ENCODE measurements at places on chromosomes 5 and 9.

DNA sequence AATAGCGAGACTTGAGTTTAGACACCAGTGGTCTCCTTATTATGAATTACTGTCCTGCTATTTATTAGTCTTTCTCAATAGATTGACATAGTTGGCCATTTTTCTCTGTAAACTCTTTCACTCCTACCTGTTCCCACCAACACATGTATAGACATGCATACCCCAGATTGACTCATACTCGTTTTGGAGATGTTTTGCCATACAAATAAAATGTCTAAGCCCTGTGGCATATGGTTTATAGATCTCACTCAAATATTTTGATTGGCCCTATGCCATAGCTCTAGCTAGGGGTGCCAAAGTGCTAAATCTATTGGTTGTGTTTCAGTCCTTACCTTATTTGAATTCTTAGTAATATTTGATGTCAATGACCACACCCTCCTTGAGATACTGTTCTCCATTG is 42.3 kb downstream of the CAMK4 start:
- DNase-seq = no peak

DNA sequence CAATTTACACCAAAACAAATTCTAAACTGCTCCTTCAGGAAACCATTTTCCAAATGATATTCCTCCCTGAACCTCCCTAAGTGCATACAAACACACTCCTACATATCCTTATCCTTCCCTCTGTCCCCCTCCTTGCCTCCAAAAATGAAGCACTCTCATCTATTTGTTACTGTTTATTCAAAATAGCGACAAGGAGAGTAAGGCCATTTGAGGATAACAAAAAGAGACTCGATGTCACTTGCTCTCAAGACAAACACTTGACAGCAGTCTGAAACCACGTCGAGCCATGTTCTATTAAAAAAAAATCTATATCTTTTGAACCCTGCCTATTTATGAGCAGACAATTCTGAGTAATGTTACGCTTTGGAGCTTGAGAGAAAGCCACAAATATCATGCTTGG is 547.9 kb downstream of the DTWD2 start:
- DNase-seq = no peak

GRCh38 chr9:115411993-115412452 is 294.1 kb upstream of the TNC start:
- DNase-seq = peak; percentile 22

DNA sequence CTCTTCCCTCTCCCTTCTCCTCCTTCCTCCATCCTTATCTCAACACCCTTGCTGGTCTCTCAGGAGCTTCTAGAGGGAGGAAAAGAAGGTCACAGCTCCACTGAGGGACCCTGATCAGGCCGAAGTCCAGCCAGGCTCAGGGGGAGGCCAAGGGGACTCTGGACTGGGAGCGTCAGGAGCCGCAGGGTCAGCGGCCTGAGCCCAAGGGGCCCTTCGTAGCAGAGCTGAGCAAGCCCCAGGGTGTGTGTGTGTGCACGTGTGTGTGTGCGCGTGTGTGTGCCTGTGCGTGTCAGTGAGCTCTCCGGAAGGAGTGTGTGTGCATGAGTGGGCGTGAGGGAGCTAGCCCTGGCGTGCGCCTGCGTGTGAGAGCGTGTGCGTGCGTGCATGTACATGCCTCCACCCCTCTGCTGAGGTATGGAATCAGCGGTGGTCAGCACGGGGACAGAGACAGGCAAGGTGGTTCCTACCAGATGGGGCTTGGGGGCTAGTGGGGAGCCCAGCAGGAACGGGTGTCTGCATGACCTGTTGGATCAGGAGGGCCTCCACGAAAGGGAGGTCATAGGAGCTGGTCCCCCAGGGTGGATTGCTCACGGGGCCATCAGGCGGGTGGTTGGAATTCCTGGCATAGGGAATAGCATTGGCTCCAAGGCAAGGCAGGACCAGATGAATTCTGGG is 10.0 kb upstream of the AGPAT2 start:
- no peak for DNase-seq

GRCh38 chr5:11182441-11183080 is 421.5 kb upstream of the DAP start:
- DNase-seq = no peak

- DNase-seq = no peak
These were observed 205.6 kb upstream of the ZNF608 start for GRCh38 chr5:124952079-124952478.

DNA sequence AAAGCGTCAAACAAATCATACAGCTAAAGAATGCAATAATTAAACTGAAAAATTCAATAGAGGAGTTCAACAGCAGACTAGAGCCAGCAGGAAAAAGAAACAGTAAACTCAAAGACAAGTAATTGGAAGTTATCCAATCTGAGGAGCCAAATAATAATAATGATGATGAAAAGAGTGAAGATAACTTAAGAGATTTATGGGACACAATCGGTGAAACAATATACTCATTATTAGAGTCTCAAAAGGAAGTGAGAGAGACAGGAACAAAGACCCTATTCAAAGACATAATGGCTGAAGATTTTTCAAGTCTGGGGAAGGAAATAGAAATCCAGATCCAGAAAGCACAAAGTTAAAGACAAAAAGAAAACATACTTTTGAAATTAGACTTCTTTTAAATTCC is 263.9 kb upstream of the NR4A3 start:
- DNase-seq = no peak

GRCh38 chr5:53643445-53643844 is 83.0 kb downstream of the NDUFS4 start:
- DNase-seq = no peak

DNA sequence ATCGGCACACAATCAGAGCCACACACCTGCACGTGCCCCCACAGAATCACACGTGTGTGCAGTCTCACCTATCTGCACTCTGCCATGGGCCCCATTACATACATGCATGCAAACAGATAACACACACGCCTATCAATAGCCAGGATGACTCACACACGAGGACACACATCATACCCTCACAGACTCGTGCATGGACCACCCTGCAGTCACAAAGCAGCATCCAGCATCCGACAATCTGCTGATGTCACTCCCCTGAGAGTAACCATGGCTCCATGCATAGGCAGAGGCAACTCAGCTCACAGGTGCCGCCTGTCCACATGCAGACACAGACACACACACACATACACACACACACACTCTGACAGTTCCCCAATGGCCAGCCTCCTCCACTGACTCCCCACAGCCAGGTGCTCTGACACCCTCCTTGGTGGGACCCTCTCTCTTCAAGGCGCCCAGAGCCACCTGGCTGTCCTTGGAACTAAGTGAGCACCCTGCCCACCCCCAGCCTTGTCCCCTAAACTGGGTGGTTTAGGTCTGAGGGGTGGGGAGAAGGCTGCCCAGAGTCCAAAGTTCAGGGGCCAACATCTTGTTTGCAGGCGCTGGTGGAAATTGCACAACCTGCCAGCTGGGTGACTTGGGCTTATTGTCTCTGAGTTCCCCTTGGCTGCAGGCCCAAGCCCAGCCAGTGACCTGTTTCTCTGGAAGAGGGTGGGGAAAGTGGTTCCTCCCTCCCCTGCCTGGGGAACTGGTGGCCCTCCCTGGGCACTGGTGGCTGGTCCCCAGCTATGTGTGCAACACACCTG is 34.6 kb upstream of the NEK6 start:
- no peak for DNase-seq

- DNase-seq = no peak
These were observed 1.0 kb downstream of the TLE4 start for GRCh38 chr9:79572608-79573411.

GRCh38 chr9:124940521-124940893 is 376 bp downstream of the GOLGA1 start:
- DNase-seq = no peak

GRCh38 chr9:72674961-72675360 is 153.6 kb downstream of the TMC1 start:
- no peak for DNase-seq

- no peak for DNase-seq
These were observed 107.5 kb downstream of the ATP10B start for GRCh38 chr5:160744268-160745101.

DNA sequence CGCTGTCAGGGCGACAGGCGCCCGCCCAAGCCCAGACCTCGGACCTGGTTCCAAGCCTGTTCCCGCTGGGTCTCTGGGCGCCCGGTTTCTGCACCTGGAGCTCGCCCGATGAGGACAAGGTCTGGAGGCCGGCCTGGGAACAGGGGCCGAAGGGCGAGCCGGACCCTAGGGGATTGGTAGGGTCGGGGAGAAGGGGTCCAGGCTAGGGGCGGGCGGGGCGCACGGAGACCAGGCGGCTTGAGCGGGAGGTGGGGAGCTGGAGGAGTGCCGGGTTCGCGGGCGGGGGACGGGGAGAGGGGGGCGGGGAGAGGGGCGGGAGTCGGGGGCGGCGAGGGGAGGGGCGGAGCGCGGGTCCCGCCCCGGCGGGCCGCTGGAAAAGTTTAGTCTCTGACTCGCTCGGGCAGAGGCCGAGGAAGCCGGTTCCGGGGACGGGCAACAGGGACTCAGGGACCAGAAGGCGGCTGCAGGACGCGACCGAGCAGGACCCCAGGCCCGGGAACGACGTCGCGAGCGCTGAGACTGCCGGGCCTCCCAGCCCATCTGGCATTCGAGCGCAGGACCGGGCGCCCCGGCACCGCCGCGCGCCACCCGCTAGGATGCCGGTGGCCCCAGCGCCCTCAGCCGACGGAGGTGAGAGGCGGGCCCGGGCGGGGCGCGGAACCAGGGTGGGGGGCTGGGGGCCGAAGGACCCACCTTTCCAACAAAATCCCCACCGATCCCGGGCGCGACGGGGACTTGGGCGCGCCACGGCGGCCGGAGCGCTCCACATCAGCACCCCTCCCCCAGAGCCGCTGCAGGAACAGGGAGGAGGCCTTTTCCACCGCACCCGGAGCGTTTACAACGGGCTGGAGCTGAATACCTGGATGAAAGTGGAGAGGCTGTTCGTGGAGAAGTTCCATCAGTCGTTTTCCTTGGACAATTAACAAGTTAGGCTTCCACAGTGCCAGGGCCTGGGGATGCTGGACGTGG is at the start of gene S1PR3:
Gene S1PR3, plus strand, starts transcription at position 403 of the 969 bp plus-strand sequence. CDS start 9,733 bp downstream, outside the sequence.
- no peak for DNase-seq

GRCh38 chr9:108444400-108445358 is 411.1 kb downstream of the ACTL7B start:
- peak; percentile 86 for DNase-seq

DNA sequence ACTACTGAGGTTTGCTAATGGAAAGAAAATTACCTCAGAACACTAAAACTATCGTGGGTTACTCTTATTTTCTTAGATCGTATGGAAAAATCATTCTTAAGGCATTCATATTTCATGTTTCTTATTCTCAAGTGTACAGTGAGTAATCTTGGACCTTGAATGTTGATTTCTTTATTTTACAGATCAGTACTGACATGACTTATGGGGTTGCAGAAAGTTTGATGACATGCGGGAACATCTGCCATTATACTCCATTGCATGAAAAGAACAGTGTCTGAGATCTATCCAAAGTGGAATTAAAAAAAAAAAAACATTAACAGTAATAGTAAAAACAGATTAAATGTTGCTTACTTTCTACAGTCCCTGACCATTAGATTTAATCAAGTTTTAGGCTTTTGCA is 1290.2 kb upstream of the WWC1 start:
- no peak for DNase-seq

- DNase-seq = no peak
These were observed 23.1 kb upstream of the ADRA1B start for GRCh38 chr5:159893040-159893695.

GRCh38 chr5:154318691-154319090 is 127.1 kb upstream of the SAP30L start:
- no peak for DNase-seq

DNA sequence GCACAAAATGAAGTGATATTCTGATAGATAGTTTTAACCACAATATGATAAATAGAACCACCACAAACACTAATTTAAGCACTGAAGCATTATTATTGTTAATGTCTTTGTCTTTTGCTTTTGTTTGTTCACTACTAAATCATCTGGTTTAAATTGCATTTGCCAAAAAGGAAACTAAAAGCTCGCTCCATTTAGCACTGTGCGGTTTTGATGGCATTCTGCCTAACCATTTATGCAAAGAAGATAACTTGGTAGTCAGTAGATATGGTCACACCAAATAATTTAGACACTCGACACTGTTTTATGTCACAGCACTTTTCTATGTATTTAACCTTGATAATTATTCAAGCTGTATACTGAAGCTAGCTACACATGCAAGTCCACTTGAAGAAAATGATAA is 849.8 kb upstream of the CDH6 start:
- DNase-seq = no peak

- no peak for DNase-seq
These were observed 172.2 kb downstream of the ERCC6L2 start for GRCh38 chr9:96047741-96048103.

DNA sequence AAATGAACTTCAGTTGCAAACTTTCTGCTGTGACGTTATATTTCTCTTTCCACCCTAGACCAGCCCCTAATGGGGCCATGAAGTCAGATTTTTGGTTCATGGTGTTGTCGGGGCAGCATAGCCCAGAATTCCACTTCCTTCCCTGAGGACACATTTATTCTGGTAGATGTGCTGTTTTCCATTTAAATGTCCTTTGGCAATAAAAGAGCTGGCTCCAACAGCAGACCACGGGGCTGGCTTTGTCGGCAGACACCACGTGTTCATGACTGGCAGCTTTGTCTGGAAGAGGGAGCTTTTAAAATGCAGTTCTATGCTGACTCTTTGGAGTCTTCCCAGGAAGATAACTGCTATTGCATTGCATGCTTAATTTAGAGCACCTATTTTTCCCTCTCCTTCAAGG is 17.6 kb upstream of the LCP2 start:
- DNase-seq = no peak

GRCh38 chr9:126329476-126330275 is 3.0 kb downstream of the MVB12B start:
- DNase-seq = no peak

- DNase-seq = peak; percentile 27
These were observed 128.4 kb upstream of the TRPM3 start for GRCh38 chr9:71249729-71250317.

- no peak for DNase-seq
These were observed 201.1 kb downstream of the NNT start for GRCh38 chr5:43804041-43804440.

DNA sequence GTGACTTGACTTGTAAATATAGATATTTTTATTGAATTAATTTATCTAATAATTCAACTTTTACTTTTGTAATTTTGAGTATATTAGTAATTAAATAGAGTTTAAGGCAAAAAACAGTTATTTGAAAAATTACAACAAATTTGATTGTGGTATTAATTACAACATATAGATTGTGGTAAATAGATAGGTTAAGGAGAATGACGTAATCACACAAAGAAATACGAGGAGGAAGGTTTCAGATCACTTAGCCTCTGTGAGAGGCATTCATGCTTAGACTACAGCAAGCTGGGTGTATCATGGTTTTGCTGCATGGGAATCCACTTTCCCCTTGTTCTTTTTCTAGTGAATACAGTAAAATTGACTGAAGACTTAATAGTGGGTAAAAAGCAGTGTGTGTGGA is 878.4 kb upstream of the EDIL3 start:
- DNase-seq = no peak

DNA sequence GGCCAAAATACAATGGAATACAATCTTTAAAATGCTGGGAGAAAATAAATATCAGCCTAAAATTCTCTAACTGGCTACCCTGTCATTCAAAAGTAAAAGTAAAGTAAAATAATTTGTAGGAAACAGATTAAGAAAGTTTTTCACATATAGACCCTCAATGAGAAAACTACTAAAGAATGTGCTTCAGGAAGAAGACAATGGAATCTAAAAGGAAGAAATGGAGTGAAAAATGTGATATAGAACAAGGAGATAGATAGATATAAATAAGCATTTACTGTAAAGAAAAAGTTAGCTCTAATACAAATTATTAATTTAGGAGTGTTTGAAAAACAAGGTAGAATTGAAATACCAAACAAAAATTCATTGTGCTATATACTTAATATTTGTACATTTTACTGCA is 368.6 kb upstream of the MPDZ start:
- DNase-seq = no peak

All from skeletal muscle cell (primary cell).